Articular chondrocyte of knee joint (primary cell): ENCODE measurements at places on chromosomes 5 and 9. TPM values are rescaled to one million over a fixed set of nuclear protein-coding genes. Genes with fewer than 3 reads are reported as not detected.

Gene MELK
- 18.2 and 21.8 TPM in 2 replicates for total RNA-seq

Gene MYO10
- total RNA-seq = 66.9 and 77.1 TPM in 2 replicates

Gene NUTM2G
- not detected in 2 replicates for total RNA-seq

Gene INSYN2B
- 1.1 TPM in 1 of 2 replicates, not detected in the other for total RNA-seq

Gene SLC2A6
- 8.3 and 8.9 TPM in 2 replicates for total RNA-seq

Gene STPG3
- total RNA-seq = not detected in 2 replicates

Gene ARHGEF28
- 60.6 and 66.7 TPM in 2 replicates for total RNA-seq

Gene RFK
- total RNA-seq = 26.1 and 27.0 TPM in 2 replicates

Gene GABRB2
- total RNA-seq = not detected in 2 replicates

Gene PHF24
- 0.11 and 0.26 TPM in 2 replicates for total RNA-seq

Gene PCDHB3
- 0.97 and 1.0 TPM in 2 replicates for total RNA-seq

Gene PCDHAC2
- total RNA-seq = 0.13 and 0.22 TPM in 2 replicates

Gene TLR4
- 7.4 and 8.1 TPM in 2 replicates for total RNA-seq

Gene TUSC1
- total RNA-seq = 7.7 and 9.3 TPM in 2 replicates

Gene OTP
- not detected in 2 replicates for total RNA-seq

Gene SPINK5
- total RNA-seq = not detected in 2 replicates

Gene CTSV
- 0.26 and 0.32 TPM in 2 replicates for total RNA-seq

Gene KIF20A
- 31.6 and 47.7 TPM in 2 replicates for total RNA-seq

Gene PLCXD3
- not detected in 2 replicates for total RNA-seq

Gene SECISBP2
- total RNA-seq = 32.8 and 34.3 TPM in 2 replicates

Gene SPATA6L
- 1.8 TPM in 2 replicates for total RNA-seq

Gene ZNG1C
- 17.4 and 22.7 TPM in 2 replicates for total RNA-seq

Gene SLC34A1
- total RNA-seq = not detected in 2 replicates

Gene DNAJB5
- 8.5 and 13.1 TPM in 2 replicates for total RNA-seq

Gene PLPP7
- total RNA-seq = 9.6 and 9.7 TPM in 2 replicates

Gene AHRR
- total RNA-seq = 20.1 and 21.1 TPM in 2 replicates

Gene DBH
- total RNA-seq = under 0.01 TPM in 1 of 2 replicates, not detected in the other

Gene C5orf47
- not detected in 2 replicates for total RNA-seq

Gene LCN1
- not detected in 2 replicates for total RNA-seq

Gene GPX3
- total RNA-seq = 65.6 and 97.7 TPM in 2 replicates

Gene SHOC1
- 0.11 and 0.13 TPM in 2 replicates for total RNA-seq
